ENCODE measurements at places on chromosomes 2 and 18.

GRCh38 chr2:121513597-121514333 is 16.9 kb upstream of the RNU4ATAC start:
- no peak for DNase-seq

GRCh38 chr18:23573020-23573419 is 13.3 kb downstream of the NPC1 start:
- no peak for DNase-seq

DNA sequence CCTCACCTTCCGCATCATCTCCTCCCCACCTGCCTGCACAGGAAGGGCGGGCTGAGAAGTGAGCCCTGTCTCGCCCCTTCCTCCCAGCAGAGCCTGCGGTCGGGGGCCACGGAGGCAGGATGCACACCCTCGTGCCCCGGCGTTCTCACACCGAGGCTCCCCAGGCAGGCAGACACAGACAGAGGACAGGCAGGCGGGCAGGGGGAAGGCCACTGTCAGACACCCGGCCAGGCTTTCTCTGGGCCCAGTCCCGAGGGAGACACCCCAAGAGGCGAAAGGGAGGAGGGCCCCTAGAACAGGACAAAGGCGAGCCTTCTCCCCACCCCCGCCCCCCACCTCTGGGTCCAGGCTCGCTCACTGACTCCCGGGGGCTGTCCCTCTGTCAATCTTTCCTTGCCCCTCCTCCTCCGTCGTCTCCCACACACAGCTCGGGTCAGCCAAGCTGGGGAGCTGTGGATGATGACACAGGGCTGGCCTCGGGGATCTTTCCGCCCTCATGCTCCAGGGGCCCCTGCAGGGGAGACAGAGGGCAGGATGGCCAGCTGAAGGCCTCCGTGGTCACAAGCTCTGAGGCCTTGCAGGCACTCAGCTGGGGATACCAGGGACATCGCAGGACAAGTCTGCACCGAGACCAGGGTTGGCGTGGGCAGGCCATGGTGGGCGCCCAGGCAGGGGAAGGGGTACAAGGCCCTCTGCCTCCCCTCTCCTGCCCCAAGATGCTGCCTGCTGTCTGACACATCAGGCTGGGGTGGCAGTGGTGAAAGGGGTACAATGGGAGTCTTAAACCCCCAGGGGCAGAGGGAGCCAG is 24.9 kb downstream of the BIN1 start:
- DNase-seq = peak; percentile 58

- DNase-seq = no peak
Observed at GRCh38 chr2:23655934-23656596, 270.9 kb downstream of the ATAD2B start.

GRCh38 chr2:44822174-44822573 is 119.3 kb upstream of the SIX3 start:
- no peak for DNase-seq

- no peak for DNase-seq
Observed at GRCh38 chr2:127508023-127508630, 18.2 kb downstream of the IWS1 start.

DNA sequence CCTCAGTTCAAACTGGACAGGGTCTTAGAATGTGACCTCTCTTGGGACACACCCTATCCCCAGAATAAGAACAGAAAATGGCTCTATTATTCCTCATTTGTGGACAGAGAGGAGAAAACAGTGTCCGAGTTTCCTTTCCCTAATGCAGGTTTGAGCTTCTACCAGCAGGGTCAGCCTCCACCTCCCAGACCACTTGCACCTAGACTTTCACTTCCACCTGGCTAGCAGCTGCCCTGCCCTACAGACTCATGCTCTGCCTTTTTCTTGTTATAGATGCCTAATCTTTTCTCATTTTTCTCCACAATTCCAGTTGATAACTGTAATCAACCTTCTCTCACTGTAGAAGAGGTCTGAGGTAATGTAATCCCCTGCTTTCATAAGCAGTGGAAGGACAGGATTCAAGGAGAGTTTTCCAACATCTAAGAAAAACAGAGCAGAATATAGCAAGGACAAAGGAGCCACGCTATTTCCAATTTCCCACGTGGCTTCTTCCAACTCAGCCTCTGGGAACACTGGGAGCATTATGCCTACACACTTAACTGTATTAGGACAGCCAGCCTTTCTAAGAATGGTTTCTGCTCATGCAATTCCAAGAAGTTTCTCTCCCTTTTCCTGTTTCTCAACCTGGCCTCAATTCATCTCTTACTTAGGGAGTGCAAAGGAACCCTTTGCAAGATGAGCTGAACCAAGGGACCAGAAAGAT is 239.8 kb downstream of the BCL11A start:
- DNase-seq = no peak

GRCh38 chr2:239220341-239220740 is 180.5 kb downstream of the HDAC4 start:
- DNase-seq = no peak

GRCh38 chr2:218292048-218293014 is at the start of gene TMBIM1:
TMBIM1 (minus strand) TSS chr2:218292503; CDS start chr2:218282141, 10,362 bp downstream.
- peak; percentile 56 for DNase-seq

GRCh38 chr18:3584266-3584861 is 134.4 kb downstream of the TGIF1 start:
- no peak for DNase-seq

GRCh38 chr2:167534443-167534842 is 646.2 kb downstream of the XIRP2 start:
- DNase-seq = no peak

All from activated T-helper 1 cell treated with anti-CD3 and anti-CD28 coated beads, Interleukin-2, amount 50 U/mL, for 16 hours (primary cell).